ENCODE measurements at places on chromosomes 5 and 9. TPM values are rescaled to one million over a fixed set of nuclear protein-coding genes. Genes with fewer than 3 reads are reported as not detected.

DNA sequence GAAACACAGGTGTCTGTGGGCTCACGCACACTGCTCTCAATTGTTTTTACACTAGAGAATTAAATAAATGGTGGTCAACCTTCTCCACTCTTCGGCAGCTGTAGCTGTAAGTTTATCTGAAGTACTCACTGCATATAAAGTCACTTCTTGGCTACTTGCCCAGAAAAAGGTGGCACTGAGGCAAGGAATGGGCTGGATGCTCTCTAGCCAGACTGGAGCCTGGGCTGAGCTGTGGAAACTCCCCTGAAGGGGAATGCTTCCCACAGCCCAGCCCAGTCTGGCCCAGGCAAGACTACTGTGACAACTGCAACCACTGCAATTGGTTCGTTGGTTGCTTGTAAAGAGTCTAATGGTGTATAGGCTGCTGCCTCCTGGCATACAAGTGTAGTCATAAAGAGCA, 4.5 kb downstream of the LEAP2 start:
- H3K27ac ChIP-seq: no peak overlapping the region
- no peak for DNase-seq
- no peak overlapping the region for H3K4me3 ChIP-seq
- no peaks in the 10 kb centered on the region for H3K4me1 ChIP-seq
- H3K36me3 ChIP-seq: peaks cover 57% of the 10 kb centered on the region

DNA sequence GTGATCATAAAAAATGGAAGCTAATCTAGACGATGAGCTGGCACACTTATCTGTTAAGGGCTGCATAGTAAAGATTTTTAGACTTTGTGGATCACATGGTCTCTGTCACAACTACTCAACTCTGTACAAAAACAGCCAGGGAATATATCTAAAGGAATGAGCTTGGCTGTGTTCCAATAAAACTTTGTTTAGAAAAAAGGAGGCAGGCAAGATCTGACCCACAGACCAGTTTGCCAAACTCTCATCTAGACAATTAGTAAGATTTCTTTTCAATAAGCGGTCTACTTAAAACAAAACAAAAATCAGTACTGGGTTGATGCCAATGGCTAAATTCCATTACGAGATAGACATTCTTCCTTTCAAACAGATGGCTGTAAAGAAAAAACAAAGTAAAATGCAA, 53.0 kb upstream of the RETREG1 start:
- no peak overlapping the region for H3K27ac ChIP-seq
- peaks cover 59% of the 10 kb centered on the region for H3K36me3 ChIP-seq
- no peaks in the 10 kb centered on the region for H3K27me3 ChIP-seq
- H3K4me3 ChIP-seq: no peak overlapping the region
- H3K4me1 ChIP-seq: no peaks in the 10 kb centered on the region
- DNase-seq: no peak

- H3K27me3 ChIP-seq: no peaks in the 10 kb centered on the region
- no peaks in the 10 kb centered on the region for H3K4me1 ChIP-seq
- no peak overlapping the region for H3K27ac ChIP-seq
- H3K4me3 ChIP-seq: no peak overlapping the region
These were observed 508.0 kb downstream of the GADD45G start for GRCh38 chr9:90112788-90113187.

GRCh38 chr5:160237571-160238093, 8.3 kb downstream of the FABP6 start:
- no peak overlapping the region for H3K4me3 ChIP-seq
- H3K27ac ChIP-seq: no peak overlapping the region
- DNase-seq: no peak
- H3K4me1 ChIP-seq: no peaks in the 10 kb centered on the region
- no peaks in the 10 kb centered on the region for H3K36me3 ChIP-seq
- no peaks in the 10 kb centered on the region for H3K27me3 ChIP-seq

GRCh38 chr5:9419794-9420193, 126.1 kb downstream of the SEMA5A start:
- H3K36me3 ChIP-seq: no peaks in the 10 kb centered on the region
- no peaks in the 10 kb centered on the region for H3K27me3 ChIP-seq
- no peak for DNase-seq
- H3K4me3 ChIP-seq: no peak overlapping the region
- no peak overlapping the region for H3K27ac ChIP-seq
- peaks cover 24% of the 10 kb centered on the region for H3K4me1 ChIP-seq

DNA sequence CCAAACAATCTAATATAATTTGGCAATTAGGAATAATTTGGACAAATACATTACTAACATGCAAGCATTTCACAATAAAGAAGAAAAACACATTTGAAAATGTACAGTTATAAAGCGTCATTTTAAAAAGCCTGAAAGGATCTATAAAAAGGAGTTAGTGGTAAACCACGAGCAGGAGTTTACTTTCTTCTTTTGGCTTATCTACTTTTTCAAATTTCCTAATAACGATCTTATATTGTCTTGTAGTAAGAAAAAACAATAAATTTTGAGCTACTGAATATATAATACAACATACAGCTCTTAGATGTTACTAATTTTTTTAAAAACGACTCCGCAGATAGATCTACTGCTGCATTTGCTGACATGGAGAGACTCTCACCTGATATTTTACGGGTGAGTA, 79.9 kb downstream of the SMIM23 start:
- no peaks in the 10 kb centered on the region for H3K27me3 ChIP-seq
- H3K36me3 ChIP-seq: no peaks in the 10 kb centered on the region
- H3K4me1 ChIP-seq: no peaks in the 10 kb centered on the region

Gene SLC36A3
- not detected for total RNA-seq

Gene TMEM171
- total RNA-seq: not detected

Gene PCDHA8
- 0.63 TPM for total RNA-seq

Measured in tibial nerve (tissue), 4 donors.